ENCODE measurements at places on chromosomes 3 and 15.

- no peak for DNase-seq
Measured at GRCh38 chr15:101062471-101063171, 143.5 kb downstream of the LRRK1 start.

DNA sequence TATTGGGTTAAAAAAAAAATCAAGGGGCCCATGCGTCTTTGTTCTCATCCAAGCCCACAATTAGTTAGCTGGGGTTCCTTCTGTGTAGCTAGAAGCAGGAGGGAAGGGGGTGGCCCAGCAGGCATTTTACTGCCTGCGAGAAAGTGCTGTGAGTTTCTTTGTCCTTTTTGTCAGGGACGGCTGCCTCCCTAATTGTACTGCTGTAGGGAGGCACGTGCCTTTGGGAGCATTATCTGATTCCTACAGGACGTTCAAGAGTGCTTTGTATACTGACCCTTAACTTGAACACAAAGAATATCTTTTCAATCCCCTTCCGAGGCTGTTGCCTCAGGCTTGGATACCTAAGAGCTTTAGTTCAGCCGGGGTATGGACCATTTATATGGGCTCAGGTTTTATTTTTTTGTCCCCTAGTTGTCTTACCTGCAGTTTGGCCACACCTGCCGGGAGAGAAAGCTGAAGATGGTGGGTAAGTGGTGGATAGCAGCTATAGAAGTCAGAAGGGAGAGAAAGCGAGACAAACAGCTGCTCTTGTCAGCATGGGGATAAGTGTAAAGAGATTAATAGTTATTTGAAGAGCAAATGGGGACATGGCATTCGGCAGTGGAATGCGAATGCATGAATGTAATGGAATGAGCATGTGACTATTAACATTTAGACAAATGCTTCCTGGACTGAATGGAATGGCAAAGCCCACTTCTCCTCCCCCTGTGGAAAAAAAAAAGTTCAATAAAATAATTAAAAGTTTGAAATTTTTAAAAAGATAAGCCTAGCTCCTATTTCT is 175.2 kb downstream of the TP63 start:
- peak; percentile 33 for DNase-seq

DNA sequence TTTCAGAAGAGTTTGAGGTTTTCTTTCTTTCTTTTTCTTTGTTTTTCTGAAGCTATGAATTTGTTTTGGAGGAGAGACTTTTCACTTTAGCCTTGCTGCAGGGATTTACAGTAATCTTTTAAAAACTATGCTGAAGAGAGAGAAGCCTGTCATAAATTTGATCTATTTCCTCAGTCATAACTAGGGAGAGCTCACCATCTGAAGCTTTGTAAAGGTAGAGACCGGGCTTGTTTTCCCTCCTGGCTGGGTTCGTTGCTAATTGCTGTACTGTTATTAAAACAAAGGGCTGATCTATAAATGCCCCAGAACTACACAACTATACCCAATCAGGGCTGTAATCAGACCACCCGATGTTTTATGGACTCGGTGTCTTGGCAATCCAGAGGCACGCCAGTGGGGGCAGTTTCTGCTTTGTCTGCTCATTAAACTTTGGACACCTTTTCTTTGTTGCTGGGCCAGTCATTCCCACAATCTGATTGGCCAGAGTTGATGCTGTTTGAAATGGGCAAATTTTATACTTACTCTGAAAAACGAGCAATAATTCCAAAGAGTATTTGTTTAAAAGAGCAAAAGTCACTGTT is 164.3 kb downstream of the CACNA1D start:
- no peak for DNase-seq

- no peak for DNase-seq
Measured at GRCh38 chr3:49349348-49350114, 8.6 kb downstream of the GPX1 start.

DNA sequence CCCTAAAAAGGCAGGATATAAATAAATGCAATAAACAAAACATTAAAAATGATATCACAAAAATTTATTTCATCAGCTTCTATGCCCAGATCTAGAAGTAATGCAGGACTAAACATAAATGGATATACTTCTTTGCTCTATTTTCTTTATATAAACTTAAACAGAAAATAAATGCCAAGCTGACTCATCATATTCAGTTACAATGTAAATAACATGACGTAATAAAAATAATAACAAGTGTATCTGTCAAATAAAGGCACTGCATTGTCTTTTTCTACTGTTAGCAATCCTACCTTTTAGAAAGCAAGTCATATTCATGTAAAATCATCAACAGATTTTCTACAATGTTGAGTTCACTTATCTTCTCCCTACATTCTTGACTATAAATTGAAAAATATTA is 61.6 kb downstream of the NEK10 start:
- no peak for DNase-seq

GRCh38 chr3:38645601-38646000 is 3.9 kb downstream of the SCN5A start:
- no peak for DNase-seq

- no peak for DNase-seq
Measured at GRCh38 chr3:197289726-197290125, 8.7 kb downstream of the DLG1 start.

GRCh38 chr3:149654188-149654601 is 3.6 kb downstream of the WWTR1 start:
- no peak for DNase-seq

DNA sequence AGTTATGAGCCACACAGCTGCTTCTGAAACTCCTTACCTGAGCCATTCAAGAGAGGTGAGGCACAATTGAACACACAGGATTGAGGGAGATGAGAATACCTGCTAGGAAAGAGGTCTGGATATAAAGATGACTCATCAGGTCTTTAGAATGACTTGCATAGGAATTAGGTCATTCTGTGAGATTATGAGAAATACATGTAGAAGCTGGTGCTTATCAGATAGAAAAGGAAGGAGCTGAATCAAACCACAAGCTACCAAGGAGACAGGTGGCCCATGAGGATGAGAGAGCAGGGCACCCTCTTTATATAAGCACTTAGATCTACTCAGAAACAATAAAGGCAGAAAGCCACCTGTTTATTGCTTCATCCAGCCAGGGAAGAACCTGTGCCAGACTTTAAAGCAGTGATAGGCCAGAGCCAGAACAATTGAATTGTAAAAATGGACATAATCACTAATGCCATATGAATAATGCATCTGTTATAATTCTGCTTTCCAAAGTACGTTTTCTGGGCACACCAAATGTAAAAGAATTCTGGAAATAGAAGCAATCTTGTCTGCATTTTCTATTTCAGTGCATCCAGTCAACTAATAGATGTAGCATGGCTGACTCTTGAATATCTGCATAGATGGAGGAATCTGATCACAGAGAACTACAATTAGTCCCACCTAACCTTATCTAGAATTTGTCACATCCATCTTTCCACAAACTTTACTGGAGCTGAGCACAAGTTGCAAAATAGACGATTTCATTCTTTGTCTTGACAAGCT is 74.9 kb downstream of the PIK3R4 start:
- no peak for DNase-seq

DNA sequence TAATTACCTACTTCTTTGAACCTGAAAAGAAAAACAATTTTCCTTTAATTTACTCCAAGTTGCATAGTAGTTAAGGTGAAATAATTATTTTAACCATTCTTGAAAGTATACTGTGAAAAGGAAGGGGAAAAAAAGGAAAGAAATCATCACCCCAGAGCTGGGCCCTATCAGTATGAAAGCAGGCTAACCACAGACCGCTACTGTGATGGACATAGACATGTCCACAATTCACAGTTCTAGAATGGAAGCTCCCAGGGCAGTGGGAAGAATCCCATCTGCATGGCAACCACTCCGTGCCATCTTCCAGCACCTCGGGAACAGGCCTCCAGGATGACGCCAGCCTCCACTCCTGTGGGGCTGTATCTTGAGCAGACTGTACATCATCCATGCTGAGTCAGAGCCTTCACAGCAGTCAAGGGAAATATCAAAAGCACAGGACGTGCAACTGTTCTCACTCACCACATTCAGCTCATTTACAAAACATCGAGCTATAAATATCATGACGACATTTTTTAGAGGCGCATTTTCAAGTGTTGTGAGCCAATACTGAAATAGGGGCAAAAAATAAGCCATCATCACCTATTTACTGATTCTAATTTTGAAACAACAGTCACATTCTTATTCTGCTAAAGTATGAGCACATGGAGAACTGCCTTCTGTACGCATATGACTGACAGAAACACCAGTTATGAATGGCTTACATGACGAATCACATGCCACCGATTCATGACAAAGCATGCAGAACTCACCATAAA is 119.7 kb downstream of the SNRK start:
- DNase-seq, result no peak

DNA sequence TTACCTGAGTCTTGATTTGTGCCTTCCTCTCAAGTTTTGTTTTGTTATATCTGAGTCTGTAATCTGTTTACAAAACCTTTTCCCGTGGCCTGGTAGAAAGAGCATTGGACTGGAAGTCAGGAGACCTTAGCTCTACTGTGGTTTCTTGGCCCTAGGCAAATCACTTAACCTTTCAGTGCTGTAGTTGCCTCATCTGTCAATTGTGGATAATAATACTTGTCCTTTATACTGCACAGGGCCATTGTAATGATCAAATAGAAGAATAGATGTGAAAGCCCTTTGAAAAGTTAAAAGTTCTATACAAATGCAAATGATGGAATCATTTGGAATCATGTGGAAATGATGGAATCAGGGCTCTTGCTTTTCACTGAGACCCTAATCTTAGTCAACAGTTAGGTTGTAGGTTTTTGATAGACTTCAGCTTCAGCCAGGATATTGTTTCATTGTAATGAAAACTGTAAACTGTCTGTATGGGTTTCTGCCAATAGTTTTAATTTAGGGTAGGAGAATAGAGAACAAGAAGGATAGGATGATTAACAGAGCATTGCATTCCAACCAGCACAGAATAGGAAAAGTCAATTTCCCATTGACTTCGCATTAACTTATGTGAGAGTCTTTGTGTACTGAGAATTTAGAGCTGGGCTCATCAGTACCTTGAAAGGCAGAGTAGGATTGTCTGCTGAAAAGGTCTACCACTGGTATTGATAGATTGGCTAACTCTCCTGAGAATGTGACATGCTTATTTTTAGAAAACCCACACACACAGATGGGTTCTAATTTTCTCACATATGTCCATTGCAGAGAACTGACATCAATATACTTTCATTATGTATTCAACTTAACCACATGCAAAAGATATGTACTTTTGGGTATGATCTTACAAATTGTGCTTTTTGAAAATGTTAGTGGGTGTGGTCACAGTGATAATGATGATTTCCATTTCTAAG is 21.8 kb downstream of the MAP2K5 start:
- no peak for DNase-seq

DNA sequence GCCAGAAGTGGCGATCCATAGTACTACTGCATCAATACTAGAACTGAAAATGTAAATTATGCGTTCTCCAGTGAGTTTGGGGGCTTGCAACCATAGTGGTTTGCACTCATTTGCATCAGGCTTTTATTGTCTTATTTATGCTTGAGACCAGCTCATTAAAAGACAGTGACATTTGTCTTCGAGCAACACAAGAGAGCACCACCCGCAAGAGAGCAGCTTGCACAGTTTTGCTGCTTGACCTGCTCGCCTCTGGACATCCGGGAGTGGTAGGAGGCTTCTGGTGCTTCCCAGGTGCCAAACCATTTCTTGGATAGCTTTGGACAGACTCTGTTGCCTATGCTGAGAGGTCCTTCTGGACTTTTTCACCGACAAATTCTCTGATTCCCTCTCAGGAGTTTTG is 294.6 kb downstream of the MEX3B start:
- DNase-seq, result no peak

GRCh38 chr3:141603473-141604035 is 116.7 kb downstream of the RASA2 start:
- no peak for DNase-seq

DNA sequence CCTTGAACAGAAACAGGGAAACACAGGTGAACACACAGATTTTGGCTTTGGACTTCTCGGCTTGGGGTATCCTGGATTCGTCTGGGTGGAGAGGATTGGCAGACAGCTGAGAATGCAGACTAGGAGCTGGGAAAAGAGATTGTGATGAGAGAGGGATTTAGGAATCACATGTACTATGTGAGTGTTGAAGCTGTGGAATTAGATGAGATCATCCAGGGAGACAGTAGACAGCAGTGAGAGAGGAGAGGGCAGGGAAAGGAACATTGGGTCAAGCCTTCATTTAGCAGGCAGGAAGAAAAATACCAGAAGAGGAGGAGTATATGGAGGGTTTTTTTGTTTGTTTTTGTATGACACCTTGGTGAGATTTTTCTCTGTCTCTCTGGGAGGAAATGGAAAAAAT is 262.1 kb upstream of the TBL1XR1 start:
- DNase-seq, result no peak

GRCh38 chr15:42065033-42065432 is 29.3 kb downstream of the PLA2G4D start:
- DNase-seq, result no peak

DNA sequence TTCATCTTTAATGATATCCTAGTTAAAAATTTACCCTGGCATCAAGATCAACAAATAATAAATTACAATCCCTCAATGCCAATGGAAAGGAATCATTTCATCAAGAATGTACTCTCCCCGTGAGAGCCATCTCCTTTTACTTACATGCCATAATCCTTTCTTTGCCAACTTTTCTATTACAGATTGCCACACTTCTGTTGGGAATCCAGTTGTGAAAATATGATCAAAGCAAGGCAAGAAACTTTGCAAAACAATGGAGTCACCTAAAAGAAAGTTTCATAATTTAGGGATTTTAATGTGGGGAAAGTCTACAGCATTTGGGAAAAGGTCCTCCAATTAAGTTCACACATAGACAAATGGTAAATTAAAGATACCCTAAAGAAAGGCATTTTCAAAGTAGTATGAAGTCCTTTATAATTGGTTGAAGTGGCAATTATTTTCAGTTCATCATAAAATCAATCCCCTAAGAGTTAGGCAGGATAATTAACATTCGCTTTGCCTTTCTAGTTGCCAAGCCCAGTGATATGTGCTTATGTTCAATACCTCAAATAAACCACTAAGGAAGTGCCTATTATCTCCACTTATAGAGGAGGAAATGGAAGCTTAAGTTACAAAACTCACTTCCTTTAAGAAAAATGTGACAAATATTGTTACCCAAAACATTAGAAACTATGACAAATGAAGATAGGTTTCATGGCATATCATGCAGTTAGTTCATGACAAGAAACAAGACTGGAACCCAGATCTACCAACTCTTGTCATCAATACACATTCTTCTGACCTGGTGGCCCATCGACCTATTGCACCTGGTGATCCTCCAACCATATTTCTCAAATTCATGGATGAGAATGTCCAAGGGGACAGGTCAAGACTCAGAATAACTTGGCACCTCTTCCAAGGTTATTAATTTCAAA is 49.1 kb downstream of the TRANK1 start:
- DNase-seq, result no peak

GRCh38 chr3:178603735-178604134 is 67.5 kb downstream of the KCNMB2 start:
- DNase-seq, result no peak

GRCh38 chr3:48962939-48963338 is 27.1 kb upstream of the P4HTM start:
- no peak for DNase-seq

DNA sequence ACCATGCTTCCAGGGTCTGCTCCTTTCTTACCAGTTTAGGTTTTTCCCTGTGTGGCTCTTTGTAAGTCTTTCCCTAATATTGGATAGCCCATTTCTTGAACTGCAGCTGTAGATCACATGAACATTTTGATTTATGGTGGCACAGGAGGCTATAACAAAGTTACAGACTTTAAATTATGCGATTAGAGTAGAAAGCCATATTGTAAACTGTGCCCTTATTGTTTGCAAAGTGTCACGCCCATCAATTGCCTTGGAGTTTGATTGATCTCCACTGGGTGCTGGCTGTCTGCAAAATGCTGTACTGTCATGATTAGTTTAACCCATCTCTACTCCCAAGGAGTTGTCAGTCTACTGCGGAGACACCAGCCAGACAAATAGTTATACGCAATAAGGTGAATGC is 110.3 kb downstream of the CACNA2D3 start:
- DNase-seq, result no peak
